ENCODE measurements at places on chromosomes 12 and 14.

- DNase-seq = no peak
These were observed 262.1 kb upstream of the ATP2B1 start for GRCh38 chr12:89970722-89971121.

- no peak for DNase-seq
These were observed 79.7 kb downstream of the EML1 start for GRCh38 chr14:99872786-99873440.

GRCh38 chr14:58639198-58639565 is 1.4 kb downstream of the DACT1 start:
- no peak for DNase-seq

- DNase-seq = no peak
These were observed 67.5 kb downstream of the TMX1 start for GRCh38 chr14:51307551-51307950.

DNA sequence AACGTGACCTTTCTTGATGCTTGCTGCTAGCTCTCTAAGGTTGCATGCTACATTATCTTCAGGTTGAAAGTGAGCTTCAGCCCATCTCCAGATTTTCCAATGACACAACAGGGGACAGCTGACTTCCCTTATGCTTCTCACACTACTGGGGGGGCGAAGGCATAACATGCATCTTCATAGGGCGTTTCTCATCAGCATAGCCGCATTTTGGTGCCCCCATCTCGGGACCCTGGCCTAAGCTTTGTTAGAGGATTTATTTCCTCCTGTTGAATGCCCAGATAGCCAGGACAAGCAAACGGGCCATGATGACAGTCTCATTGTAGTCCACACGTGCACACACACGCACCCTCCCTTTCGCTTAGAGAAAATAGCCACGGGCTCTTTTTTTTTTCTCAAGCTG is 30.7 kb downstream of the SSPN start:
- DNase-seq = no peak

All from NCI-H1930 (cell line).